ENCODE measurements at places on chromosomes 4 and X.

GRCh38 chrX:107775000-107775733, 420 bp downstream of the TSC22D3 start:
- DNase-seq: no peak

DNA sequence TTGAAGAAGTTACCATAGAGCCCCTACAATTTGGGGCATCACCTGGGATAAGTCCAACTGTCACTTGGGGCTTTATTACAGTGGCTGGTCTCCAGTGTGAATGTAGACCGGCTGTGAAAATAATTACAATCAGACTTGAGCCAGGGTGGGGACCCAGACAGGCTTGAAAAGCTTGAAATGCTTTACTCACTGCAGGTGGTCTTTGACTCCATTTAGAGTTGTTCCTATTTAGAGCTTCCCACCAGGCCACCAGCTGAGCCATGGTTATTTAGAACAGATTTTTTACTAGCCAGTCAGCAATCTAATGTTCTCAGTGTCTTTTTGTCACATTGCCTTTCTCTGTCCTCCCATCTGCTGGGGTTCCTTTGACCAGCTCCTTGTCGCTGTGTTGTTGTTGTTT, 5.7 kb downstream of the ARHGAP10 start:
- no peak for DNase-seq

GRCh38 chr4:153374442-153374841, 30.0 kb downstream of the MND1 start:
- no peak for DNase-seq

- no peak for DNase-seq
These were observed 47.8 kb upstream of the SETD7 start for GRCh38 chr4:139603576-139604410.

- DNase-seq: no peak
These were observed 93.7 kb downstream of the CLNK start for GRCh38 chr4:10590896-10591295.

- no peak for DNase-seq
These were observed 111.6 kb downstream of the APOOL start for GRCh38 chrX:85115252-85115651.

- DNase-seq: peak; percentile 6
These were observed at the start of gene TBC1D8B for GRCh38 chrX:106802388-106803275. TBC1D8B (plus strand) TSS chrX:106802673; CDS start chrX:106802854, 181 bp downstream.

DNA sequence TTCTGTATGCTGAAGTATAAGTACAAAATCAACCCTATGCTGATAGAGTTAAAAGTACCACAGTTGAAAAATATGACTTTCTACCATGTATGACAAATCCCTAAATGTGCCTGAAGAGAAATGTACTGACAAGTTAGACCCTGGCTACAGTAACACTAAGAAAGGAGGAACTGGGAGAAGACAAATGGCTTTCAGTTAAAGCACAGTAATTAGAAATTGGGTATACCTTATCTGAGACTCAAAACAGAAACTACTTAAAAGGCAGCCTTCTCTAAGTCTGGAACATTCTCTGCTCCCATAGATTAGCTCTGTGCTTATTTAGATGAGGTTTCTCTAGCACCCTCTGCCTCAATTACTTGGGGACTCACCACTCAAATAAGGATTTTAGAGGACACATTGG, 189.1 kb downstream of the GPC3 start:
- DNase-seq: no peak

DNA sequence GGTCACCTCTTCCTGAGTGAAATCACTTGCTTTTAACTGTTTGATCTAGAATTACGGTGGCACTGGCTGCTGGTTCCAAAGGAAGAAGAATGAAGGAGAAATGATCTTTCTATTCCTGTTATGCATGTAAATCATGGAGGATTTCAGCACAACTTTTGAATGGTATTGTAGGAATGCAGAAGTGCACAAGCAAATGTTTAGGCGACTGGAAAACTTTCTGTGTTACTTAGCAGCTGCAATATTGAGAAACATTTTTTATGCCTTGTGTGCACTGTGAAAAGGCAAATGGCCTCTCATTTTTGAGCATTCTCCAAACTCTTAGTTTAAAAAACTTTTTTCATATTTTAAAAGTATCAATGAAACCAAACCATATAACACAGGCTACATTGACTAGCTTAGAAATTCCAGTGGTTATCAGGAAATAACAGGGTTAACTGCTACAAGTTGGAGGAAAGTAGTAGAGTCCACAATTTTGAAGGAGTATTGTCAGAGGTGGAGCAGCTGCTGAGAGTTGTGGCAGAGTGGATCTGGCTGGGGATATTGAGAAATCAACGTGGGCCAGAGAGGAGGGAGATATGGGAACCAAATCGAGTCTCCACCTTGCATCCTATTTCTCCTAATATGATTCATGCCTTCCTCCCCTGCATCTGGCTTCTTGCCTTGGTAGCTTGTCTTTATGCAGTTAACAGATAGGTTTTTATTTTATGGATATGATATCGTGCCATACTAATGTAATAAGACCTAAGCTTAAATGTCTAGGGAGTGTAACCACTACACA, 32.0 kb upstream of the FHL1 start:
- DNase-seq: no peak

GRCh38 chr4:83757121-83757621, 221.3 kb downstream of the GPAT3 start:
- DNase-seq: no peak

- DNase-seq: no peak
These were observed 74.7 kb upstream of the INTU start for GRCh38 chr4:127558088-127558487.

Data from activated CD4-positive, alpha-beta T cell treated with anti-CD3 and anti-CD28 coated beads for 1 hour (primary cell).